ENCODE measurements at places on chromosomes 1 and 21. TPM values are rescaled to one million over a fixed set of nuclear protein-coding genes. Genes with fewer than 3 reads are reported as not detected.

Gene DCDC2B
- not detected for total RNA-seq

Gene LPAR3
- not detected for total RNA-seq

Gene C1QC
- total RNA-seq = not detected

Gene F5
- total RNA-seq = not detected

GRCh38 chr1:32716312-32717148, 14.0 kb upstream of the SYNC start:
- peaks cover 76% of the 10 kb centered on the region for H3K4me1 ChIP-seq
- DNase-seq = peak; percentile 74
- H3K27ac ChIP-seq = no peak overlapping the region
- H3K27me3 ChIP-seq = no peaks in the 10 kb centered on the region

- H3K27ac ChIP-seq = no peak overlapping the region
- no peak for DNase-seq
- 0 out of 2 replicates have a peak, but pooled peaks cover 11% of the 10 kb centered on the region for H3K27me3 ChIP-seq
- no peak overlapping the region for H3K4me3 ChIP-seq
- no peaks in the 10 kb centered on the region for H3K4me1 ChIP-seq
Observed at GRCh38 chr1:214075999-214076707, 88.4 kb downstream of the PROX1 start.

- H3K4me1 ChIP-seq = peaks cover 23% of the 10 kb centered on the region
Observed at GRCh38 chr21:42390696-42391095, 5.2 kb downstream of the TMPRSS3 start.

DNA sequence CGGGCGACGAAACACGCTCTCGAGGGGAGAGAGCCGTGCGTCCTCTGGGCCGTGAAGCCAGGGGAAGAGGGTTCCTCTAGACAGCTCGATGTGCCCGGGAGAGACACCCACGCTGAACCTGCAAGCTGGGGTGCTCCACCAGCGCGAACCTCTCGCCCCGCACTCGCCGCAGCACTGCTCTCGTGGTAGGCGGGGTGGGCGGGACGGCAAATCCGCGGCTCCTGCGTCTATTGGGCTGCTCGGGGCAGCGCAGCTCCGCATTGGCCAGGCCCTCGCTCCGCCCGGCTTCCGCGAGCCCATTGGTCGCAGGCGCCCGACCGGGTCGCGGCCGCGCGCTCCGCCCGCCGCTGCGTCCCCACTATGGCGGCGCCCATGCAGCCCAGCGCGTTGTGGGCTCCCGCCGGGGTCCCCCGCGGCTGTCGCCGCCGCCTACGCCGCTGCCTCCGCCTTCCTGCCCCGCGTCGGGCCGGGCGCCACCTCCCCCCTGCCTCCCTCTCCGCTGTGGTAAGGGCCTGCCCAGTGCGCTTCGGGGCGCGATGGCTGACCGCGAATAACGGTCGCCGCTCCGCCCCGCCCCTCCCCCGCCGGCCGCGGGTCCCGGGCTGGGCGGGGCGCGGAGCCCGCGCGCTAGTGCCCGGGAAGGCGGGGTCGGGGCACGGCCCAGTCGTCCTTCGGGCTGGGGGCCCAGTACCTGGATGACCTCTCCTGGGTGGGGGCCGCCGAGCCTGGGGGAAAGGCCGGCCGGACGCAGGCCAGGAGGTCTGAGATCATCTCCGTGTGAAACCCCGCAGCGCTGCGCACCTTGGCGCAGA, at the start of gene ST3GAL3:
Gene ST3GAL3 (plus strand): TSS at position 347 of the 812 bp plus-strand sequence. CDS start 28,727 bp downstream, outside the sequence.
- peak within 1 kb of the TSS; percentile 100 for H3K4me3 ChIP-seq
- H3K27ac ChIP-seq = peak within 1 kb of the TSS; percentile 99
- peak; percentile 94 for DNase-seq
- peaks cover 51% of the 10 kb centered on the region for H3K4me1 ChIP-seq
- H3K36me3 ChIP-seq = peaks cover 73% of the 10 kb centered on the region
- H3K27me3 ChIP-seq = no peaks in the 10 kb centered on the region

- no peaks in the 10 kb centered on the region for H3K36me3 ChIP-seq
- no peaks in the 10 kb centered on the region for H3K27me3 ChIP-seq
- peaks cover 63% of the 10 kb centered on the region for H3K4me1 ChIP-seq
- H3K27ac ChIP-seq = peak overlapping the region; percentile 99
Observed at GRCh38 chr1:23194119-23194984, 22.9 kb downstream of the HTR1D start.

DNA sequence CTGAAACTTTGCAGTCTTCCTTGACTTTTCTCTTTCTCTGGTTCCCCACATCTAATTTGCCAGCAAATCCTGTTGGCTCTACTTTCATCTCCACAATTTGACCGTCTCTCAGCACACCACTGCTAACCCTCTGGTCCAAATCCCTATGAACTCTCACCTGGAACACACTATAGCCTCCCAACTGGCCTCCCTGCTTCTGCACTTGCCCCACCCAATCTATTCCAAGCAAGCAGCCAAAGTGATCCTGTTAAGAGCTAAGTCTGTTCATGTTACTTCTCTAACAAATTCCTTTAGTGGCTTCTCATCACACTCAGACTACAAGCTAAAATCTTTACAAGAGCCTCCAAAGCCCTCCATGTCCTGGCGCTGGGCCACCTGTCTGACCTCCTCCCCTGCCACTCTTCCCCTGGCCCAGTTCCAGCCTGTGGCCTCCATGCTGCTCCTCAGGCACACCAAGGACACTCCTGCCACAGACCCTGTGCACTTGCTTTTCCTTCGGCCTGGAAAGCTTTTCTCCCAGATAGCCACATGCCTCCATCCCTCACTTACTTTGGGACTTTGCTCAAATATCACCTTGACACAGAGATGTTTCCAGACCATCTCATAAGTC, 104.1 kb downstream of the DTL start:
- H3K27me3 ChIP-seq = no peaks in the 10 kb centered on the region
- no peak overlapping the region for H3K4me3 ChIP-seq
- H3K27ac ChIP-seq = no peak overlapping the region

- no peak for DNase-seq
- no peak within 1 kb of the TSS for H3K27ac ChIP-seq
- H3K4me3 ChIP-seq = no peak within 1 kb of the TSS
Observed at GRCh38 chr1:16021681-16022080, at the start of gene CLCNKA. Gene CLCNKA, plus strand, starts transcription at chr1:16022036. Its CDS starts 584 bp downstream, at chr1:16022620.

GRCh38 chr21:45060675-45061311, 13.6 kb upstream of the ADARB1 start:
- H3K27ac ChIP-seq = no peak overlapping the region
- H3K4me3 ChIP-seq = no peak overlapping the region
- H3K27me3 ChIP-seq = no peaks in the 10 kb centered on the region
- no peaks in the 10 kb centered on the region for H3K36me3 ChIP-seq
- H3K4me1 ChIP-seq = peaks cover 33% of the 10 kb centered on the region

DNA sequence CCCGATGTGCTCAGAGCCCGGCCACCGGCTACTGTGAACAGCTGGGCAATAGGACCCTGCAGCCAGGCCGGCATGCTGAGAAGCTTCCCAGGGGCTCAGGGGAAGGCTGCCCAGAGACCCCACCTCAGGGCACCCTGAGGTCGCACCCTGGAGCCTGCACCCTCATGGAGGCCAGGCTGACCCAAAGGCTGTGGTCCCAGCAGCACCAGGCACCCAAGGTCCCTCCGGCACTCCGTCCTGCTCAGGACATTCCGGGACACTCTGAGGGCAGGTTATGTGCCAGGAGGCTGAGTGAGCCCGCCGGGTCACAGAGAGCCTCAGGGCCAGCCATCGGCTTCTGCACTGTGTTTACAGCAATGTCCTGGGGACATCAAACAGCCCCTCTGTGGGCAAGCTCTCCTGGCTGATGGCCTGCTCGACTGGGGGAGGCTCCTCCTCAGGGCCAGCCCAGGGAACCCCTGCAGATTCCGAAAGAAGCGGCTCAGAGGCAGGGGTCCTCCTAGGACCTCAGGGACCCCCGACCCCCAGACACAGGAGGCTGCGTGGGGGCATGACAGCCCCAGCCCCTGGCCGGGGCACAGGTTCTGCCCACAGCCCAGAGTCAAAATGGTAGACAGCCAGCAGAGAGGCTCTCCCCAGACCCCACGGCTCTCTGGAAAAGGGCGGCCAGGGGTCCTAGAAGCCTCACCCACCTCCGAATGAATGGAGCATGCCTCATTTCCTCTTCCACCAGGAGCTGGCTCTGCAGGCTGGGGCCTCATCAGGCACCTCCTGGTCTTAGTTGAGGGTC, 8.2 kb downstream of the SLC19A1 start:
- H3K4me1 ChIP-seq = no peaks in the 10 kb centered on the region
- no peaks in the 10 kb centered on the region for H3K27me3 ChIP-seq
- no peak overlapping the region for H3K4me3 ChIP-seq

GRCh38 chr1:73903092-73903491, 294.9 kb downstream of the LRRIQ3 start:
- H3K27ac ChIP-seq = no peak overlapping the region
- H3K27me3 ChIP-seq = no peaks in the 10 kb centered on the region

- H3K4me3 ChIP-seq = peak overlapping the region; percentile 57
- peak overlapping the region; percentile 59 for H3K27ac ChIP-seq
- peaks cover 13% of the 10 kb centered on the region for H3K4me1 ChIP-seq
- no peaks in the 10 kb centered on the region for H3K36me3 ChIP-seq
- H3K27me3 ChIP-seq = no peaks in the 10 kb centered on the region
Observed at GRCh38 chr1:219174460-219175211, 958 bp downstream of the LYPLAL1 start.

- peaks cover 45% of the 10 kb centered on the region for H3K4me1 ChIP-seq
- peaks cover 23% of the 10 kb centered on the region for H3K36me3 ChIP-seq
- H3K27me3 ChIP-seq = no peaks in the 10 kb centered on the region
- no peak for DNase-seq
- H3K27ac ChIP-seq = no peak overlapping the region
- no peak overlapping the region for H3K4me3 ChIP-seq
Observed at GRCh38 chr1:150164779-150165178, 15.1 kb downstream of the PLEKHO1 start.

DNA sequence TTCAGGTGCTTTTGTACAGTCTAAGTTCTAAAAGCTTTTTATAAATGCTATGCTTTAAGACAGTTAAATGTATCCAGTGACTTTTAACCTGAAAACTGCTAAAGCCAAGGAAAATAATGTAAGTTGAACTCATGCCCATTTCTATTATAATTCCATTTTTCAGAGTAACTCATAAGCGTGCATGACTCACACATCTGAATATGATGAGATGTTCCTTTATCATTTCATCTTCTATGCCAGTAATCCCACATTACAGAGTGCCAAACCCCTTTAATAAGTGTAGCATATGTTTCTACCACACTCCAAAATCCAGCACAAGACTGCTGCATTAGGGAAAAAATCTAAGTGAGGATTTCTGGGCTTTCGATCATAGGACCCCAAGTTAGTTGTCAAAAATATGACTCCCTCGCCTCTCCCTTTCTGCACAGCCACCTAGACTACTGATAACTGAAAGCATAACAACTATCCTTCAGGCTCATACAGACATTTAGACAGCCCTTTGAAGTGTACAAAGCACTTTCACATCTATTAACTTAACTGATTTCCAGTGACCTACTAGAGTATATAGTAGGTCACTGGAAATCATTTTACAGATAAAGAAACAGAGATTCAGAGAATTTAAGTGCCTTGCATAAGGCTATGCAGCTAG, 45.3 kb downstream of the JAK1 start:
- DNase-seq = no peak
- no peaks in the 10 kb centered on the region for H3K36me3 ChIP-seq
- no peak overlapping the region for H3K4me3 ChIP-seq
- H3K27me3 ChIP-seq = no peaks in the 10 kb centered on the region
- H3K4me1 ChIP-seq = peaks cover 36% of the 10 kb centered on the region

DNA sequence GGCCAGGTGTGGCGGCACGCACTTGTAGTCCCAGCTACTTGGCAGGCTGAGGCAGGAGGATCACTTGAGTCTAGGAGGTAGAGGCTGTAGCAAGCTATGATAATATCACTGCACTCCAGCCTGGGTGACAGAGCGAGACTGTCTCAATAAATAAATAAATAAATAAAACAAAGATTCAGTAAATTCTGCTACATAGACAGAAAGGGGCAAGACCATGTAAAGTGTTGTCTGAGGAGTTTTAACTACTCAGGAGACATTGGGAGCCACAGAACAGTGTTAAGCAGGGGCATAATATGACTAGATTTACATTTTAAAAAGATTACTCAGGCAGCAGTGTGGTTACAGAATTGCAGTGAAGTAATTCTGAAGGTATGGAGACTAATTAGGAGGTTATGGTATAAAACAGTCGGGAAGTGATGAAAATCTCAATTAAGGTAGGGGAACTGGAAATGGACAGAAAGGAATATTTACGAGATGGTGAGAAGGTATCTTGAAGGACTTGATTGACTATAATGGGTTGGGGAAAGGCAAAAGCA, 94.7 kb downstream of the ATP1B1 start:
- no peaks in the 10 kb centered on the region for H3K27me3 ChIP-seq
- peak; percentile 5 for DNase-seq
- no peak overlapping the region for H3K27ac ChIP-seq

DNA sequence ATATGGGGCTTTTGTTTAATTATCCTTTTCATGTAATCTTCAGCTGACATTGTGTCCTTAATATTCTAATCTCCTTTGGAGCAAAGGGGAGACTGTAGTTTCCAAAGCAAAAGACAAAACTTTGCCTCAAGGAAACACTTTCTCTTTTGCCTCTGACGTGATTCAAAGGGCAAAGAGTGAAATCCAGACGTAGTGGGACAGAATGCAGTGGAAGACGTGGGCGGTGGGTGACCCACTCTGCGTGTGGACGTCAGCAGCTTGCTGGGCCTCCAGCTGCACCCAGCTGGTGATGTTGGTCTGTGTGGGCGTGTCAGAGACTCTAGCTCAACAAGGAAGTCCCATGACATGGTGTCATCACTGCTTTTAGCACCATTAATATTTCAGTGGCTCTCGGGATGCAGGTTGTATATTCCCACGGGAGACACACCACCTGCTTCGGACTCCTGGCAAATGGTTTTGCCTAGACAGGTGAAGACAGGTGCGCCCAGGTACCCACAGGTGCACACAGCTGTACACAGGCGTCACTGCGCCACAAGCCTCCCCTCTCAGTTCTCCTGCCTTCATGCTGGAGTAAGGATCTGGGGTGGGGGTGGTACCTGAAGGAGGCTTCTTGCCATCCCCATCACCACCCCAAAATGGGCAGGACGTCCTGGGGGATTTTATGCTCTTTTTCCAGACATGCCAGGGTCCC, 292.1 kb upstream of the VAMP3 start:
- no peaks in the 10 kb centered on the region for H3K4me1 ChIP-seq
- no peak for DNase-seq
- no peak overlapping the region for H3K27ac ChIP-seq
- no peaks in the 10 kb centered on the region for H3K36me3 ChIP-seq
- 0 out of 2 replicates have a peak, but pooled peaks cover 2% of the 10 kb centered on the region for H3K27me3 ChIP-seq
- H3K4me3 ChIP-seq = no peak overlapping the region

DNA sequence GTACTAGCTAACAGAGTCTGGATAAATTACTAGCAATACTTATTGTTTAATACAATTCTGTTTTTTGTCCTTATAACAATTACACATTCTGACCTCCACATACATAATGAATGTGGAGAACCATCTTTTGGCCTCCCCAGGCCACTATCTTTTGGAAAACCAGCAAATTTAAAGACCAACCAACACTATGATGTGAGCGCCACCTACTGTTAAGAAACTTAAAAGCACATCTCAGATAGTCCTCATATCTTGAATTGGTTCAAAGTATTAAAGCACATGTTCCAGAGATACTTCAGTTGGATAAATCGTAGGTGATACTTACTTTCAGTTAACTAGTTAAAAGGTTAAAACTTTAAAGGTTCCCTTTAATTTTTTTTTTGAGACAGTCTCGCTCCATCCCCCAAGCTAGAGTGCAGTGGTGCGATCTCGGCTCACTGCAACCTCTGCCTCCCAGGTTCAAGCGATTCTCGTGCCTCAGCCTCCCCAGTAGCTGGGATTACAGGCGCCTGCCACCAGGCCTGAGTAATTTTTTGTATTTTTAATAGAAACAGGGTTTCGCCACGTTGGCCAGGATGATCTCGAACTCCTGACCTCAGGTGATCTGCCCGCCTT, 29.3 kb upstream of the USP1 start:
- H3K27me3 ChIP-seq = no peaks in the 10 kb centered on the region
- H3K27ac ChIP-seq = no peak overlapping the region
- DNase-seq = peak; percentile 54
- no peak overlapping the region for H3K4me3 ChIP-seq
- H3K4me1 ChIP-seq = no peaks in the 10 kb centered on the region

Data from SJSA1 (cell line).